ENCODE measurements at places on chromosomes 3 and 15. TPM values are rescaled to one million over a fixed set of nuclear protein-coding genes. Genes with fewer than 3 reads are reported as not detected.

CLDN1 gene
- total RNA-seq = 29.8 TPM

MYL3 gene
- total RNA-seq = 4.1 TPM

ZIC1 gene
- total RNA-seq = not detected

C3orf18 gene
- 7.0 TPM for total RNA-seq

RETNLB gene
- not detected for total RNA-seq

SLC22A13 gene
- total RNA-seq = not detected

PLA2G4D gene
- total RNA-seq = 0.15 TPM
